ENCODE measurements at places on chromosomes 16 and 17.

DNA sequence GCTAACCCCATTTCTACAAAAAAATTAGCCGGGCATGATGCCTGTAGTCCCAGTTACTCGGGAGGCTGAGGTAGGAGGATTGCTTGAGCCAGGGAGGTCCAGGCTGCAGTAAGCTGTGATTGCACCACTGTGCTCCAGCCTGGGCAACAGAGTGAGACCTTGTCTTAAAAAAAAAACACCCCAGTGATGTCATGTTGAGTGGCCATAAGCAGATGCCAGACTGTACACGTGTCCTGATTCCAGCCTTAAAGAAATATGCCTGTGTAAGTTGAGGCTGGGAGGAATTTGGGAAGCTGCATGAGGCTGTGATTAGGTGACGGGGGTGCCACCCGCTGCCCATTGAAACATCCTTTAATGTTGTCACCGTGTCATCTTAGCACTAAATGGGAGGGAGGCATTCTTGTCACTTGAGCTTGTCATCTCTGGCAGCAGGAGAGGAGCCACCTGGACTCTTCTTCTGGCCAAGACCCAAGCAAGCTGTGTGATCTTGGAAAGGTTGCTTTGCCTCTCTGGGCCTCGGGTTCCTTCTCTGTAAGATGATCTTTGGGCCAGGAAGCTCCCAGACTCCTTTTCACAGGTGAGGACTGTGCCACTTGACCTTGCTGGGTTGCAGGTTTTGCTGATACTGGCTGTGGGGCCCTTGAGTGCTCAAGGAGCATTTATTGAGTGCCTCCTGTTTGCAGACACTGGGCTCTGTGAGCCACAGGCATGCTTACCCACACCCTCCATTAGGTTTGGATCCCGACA lies 98.3 kb upstream of the CIBAR2 start:
- no peak for DNase-seq

DNA sequence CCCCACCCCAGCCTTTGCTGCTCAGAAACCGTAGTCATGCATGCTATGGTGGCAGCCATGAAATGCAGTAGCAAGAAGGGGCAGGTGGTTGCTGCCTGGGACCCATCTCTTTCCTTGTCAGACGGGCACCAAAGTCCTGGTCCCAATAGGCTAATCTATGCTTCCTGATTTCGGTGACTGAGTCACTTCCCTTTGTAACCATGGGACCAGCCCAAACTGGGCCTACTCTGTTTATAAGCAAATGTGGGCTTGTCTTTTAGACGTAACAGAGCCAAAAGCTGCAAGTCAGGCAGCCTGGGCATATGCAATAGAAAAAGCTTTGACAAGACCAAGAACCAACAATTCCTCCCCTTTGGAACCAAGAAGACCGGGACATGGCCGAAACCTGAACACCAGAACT lies 99.1 kb upstream of the RBBP6 start:
- DNase-seq = no peak

GRCh38 chr17:70074956-70075355 lies at the start of gene KCNJ16:
KCNJ16 (plus strand) TSS chr17:70075225; CDS start chr17:70132088, 56,863 bp downstream.
- no peak for DNase-seq

DNA sequence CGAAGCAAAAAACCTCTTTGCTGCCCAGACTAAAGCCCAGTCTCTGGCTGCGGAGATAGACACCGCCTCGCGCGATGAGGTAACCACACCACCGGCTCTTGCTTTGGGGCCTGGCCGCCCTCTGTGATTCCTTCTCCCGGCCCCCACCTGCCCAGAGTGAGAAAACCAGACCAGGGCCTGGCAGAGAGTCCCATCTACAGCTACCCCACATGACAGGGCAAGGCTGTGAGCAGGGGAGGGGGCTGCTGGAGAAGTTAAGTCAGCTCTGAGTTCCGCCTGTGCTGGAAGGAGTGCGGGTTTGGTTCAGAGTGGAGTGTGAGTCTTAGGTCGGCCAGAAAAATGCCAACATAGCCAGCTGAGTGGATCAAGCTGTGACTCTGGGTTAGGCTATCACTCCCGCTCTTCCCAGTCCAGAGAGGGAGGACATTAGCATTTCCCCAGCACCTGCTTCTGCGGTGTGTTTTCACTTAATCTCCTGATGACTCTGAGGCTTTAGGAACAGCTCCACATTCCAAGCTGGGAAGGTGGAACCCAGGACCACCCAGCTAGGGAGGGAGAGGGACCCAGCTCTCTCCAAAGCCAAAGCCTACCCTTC lies 139.0 kb downstream of the RAB11FIP4 start:
- no peak for DNase-seq

- no peak for DNase-seq
Observed at GRCh38 chr16:62170642-62171041, 134.4 kb upstream of the CDH8 start.
